ENCODE measurements at places on chromosomes 2 and 18.

DNA sequence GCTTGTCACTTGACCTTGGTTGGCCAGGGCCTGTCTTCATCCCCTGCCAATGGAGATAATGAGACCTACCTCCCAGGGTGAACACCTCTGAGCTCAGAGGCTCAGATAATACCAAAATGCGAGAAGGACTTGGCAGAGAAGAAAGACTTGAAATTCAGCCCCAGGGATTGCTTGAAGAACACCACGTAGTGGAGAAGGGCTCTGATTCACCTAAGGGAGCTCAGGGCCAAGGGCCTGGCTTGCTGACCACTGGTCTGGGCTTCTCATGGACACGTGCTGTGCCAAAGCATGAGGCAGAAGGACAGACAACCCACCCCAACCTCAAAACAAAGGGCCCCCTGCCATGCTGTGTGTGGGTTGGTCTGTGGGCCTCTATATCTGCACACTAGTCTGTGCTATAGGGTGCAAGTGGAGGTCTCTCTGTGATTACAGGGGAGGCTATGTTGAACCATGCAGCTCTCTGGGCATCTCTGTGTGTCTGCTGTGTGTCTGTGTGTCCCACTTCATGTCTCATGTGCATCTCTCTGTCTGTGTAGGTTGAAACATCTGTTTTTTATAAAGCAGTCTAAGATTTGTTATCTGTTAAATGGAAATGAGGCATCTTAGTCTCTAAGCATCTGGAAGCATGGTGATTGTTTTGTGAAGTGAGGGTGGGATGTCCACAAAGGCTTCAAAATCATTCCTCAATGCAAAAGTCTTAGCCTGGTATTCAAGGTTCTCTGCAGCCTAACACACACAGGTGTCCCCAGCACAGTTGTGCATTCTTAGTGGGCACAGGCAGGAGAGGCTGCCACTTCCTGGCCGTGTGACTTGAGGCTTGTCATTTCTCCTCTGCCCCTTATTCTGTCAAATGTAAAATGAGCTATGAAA, 61.0 kb upstream of the EPAS1 start:
- DNase-seq, result no peak

- DNase-seq, result no peak
Observed at GRCh38 chr2:55420439-55420725, 726 bp upstream of the CCDC88A start.

DNA sequence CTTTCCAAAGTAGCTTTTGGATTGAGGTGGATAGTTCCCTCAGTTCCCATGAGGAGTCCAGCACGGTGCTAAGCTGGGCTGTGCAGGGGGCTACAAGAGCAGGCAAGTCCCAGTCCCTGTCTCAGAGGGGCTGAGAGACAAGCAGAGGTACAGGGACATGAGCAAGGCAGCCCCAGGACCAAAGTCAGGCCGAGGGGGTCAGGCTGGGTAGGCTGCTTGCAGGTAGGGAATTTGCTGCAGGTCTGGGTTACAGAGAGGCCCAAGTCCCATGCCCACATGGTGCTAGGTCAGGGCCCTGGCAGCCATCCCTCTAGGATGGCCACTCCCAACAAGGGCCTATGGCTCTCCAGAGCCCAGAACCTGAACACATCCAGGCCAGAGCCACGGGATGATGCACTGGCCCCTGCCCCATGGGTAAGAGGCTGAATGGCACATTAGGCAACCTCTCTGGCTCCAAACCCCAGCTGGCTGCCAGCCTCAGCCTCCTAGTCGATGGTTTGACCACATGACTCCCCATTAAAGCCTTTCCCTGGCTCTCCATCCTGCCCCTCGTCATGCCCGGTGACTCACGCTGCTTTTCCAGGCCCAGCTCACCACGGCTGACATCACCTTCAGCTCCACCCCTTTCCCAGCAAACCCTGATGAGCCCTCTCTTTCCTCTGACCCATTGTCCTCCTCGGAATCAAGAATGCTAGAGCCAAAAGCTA, 83.7 kb downstream of the SDC1 start:
- DNase-seq, result no peak

DNA sequence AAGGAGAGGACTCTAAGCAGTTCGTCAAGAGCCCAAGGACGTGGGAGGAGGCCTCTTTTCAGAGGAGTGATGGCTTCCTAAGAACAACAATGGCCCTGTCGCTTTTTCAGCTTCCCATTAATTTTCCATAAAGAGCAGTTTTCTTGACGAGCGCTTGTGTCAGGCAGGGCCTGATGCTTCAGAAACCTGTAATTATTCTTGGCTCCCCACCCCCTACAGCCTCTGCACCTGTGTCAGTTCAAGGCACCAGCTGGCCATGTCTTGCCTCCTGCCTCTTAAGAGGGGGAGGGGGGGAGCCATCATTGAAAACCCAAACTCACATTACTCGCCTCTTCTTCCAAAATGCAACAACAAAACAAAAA, 32.3 kb downstream of the KLF7 start:
- DNase-seq, result no peak

Measured in cortex of kidney (tissue), 1 donor.